NCI-H446 treated with DMSO at 0.1 percent for 48 hours (cell line): ENCODE measurements at places on chromosomes 2 and 18.

DNA sequence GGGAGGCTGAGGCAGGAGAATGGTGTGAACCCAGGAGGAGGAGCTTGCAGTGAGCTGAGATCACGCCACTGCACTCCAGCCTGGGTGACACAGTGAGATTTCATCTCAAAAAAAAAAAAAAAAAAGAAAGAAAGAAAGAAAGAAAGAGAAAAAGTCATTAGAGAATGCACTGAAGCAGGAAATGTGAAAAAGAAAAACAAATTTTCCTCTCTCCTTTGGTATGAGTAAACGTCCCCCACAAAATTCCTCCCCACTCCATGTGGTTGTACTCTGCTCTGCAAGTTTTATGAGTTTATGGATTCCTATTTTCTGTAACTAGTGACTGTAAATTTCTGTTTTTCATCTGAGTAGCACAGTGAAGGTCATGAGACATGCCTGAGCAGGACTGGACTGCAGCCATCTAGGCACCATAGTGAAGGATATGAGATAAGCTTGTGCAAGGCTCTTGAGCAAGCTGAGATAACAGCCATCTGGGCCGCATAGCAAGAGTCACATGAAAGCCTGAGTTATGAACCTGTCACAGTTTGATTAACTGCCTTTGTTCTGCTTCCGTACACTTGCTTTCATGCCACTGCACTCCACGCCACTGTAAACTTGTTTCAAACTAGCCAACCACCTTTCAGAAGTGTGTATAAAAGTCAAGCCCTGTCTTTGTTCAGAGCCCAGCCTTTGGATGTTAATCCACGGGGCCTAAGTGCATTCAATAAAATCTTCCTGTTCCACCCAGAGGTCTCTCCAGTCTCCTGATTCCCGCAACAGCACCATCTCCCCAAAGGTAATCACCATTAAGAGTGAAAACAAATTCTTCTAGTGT is 50.2 kb downstream of the SKA1 start:
- no peak for DNase-seq

GRCh38 chr2:111015283-111015995 is 105.3 kb upstream of the BCL2L11 start:
- no peak for DNase-seq

DNA sequence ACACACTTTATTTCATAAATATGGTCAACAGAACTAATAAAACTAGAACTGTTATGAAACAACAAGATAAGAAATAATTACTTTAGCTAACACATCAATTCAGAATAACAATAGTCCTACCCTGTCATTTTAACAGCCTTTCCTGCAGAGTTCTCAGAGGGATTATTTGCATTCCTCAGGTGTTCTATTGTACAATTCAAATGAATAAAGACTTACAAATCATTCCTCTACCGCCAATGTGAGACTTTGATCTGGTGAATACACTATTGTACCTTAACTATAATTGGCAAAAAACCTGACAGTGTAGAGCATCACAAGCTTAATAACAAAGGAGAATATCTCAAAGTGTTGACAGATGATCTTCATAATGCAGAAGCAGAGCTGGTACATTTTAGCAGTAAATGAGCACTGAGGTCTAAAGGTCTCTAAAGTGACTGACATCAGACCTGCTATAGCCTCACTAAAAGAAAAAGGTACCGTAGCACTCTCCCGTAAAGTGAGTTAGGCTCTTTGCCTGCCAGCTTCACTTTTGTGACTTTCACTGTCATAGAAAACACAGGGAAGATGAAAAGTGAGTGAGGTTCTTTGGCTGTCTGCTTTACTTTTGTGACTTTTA is 118.8 kb upstream of the SP3 start:
- no peak for DNase-seq

DNA sequence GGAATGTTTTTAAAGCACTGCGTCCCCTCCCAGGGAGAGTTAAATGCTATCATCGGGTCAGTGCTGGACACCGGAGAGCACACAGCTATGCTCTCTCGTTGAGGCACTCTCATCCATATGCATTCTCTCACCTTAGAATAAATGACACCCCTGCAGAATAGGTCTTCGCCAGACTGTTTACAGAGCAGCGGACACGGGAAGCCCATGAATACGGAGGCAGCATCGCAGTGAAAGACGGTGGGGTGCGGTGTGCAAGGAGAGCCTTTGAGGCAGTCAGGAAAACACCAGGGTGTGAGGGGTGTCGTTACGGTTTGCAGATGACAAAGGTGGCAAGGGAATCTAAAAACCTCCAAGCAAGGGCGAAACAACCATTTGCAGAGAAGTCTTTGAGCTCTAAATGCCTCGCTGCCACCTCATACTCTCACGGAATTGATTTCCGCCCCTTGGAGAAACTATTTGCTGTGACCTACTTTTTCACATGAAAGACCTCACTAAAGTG is 169.2 kb upstream of the FHL2 start:
- DNase-seq = no peak

GRCh38 chr2:149679286-149679685 is 91.7 kb upstream of the MMADHC start:
- no peak for DNase-seq

GRCh38 chr2:230085201-230085600 is 16.5 kb upstream of the SLC16A14 start:
- no peak for DNase-seq

DNA sequence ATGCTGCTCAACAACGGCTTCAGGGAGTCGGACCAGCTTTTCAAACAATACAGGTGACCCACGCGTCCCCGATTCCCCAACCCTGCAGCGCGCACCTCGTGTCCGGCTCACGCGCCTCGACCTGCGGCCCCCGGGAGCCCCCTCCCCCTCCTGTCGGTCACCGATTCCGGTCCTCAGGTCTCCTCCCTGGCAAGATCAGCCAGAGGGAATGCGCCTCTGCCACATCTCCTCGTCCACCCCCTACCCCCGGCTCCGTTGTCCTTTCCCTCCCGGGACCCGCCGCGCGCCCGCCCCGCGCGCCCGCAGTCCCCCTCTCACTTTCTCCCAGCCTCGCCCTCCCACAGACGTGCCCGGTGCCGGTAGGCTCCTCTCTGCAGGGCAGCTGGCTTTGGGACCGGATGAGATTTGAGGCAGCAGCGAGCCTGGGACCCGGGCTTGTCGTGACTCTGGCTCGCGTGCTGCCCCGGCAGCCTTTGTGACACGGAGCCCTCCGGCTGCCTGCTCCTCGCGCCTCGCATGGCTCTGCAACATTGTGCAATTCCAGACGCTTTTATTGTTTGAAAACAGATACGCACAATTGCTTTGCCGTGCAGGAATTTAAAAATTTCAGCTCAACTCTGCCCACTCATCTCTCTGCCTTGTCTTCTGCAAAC is 558 bp downstream of the TTC39C start:
- DNase-seq = no peak

- no peak for DNase-seq
Observed at GRCh38 chr2:231810905-231811304, 24.7 kb downstream of the COPS7B start.

GRCh38 chr2:25672494-25673299 is 680 bp downstream of the DTNB start:
- DNase-seq = no peak

DNA sequence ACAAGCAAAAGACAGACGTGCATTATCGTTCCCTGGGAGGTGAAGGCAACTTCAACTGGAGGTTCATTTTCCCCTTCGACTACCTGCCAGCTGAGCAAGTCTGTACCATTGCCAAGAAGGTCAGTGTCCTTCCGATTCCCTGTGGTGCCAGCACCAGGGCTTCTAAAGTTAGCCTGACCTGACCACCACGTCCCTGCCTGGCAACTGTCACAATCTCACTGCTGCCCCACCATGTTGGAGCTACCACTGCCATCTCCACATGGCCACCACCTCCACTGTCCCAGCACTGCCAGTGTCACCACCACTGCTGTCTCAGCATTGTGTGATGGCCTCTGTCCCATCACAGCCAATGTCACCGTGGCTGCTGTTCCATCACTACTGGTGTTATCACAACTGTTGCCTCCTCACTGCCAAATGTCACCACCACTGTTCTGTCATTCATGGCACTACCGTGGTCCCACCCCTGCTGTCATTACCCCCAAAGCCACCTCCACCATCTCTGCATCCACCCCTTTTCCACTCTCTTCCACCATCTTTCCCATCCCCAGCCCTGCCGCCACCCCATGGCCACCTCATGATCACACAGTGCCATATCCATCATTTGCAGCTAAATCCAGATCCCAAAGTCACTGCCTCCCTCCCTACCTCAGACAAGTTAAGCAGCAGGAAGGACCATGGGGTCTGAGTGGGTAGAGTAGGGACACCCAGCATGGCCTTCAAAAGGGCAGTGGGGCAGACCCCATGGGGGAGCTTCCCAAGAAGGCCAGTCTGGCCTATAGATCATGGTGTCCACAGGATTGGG is 216.5 kb downstream of the DYSF start:
- DNase-seq = no peak

GRCh38 chr2:150609831-150610582 is 122.5 kb upstream of the RND3 start:
- DNase-seq = no peak

DNA sequence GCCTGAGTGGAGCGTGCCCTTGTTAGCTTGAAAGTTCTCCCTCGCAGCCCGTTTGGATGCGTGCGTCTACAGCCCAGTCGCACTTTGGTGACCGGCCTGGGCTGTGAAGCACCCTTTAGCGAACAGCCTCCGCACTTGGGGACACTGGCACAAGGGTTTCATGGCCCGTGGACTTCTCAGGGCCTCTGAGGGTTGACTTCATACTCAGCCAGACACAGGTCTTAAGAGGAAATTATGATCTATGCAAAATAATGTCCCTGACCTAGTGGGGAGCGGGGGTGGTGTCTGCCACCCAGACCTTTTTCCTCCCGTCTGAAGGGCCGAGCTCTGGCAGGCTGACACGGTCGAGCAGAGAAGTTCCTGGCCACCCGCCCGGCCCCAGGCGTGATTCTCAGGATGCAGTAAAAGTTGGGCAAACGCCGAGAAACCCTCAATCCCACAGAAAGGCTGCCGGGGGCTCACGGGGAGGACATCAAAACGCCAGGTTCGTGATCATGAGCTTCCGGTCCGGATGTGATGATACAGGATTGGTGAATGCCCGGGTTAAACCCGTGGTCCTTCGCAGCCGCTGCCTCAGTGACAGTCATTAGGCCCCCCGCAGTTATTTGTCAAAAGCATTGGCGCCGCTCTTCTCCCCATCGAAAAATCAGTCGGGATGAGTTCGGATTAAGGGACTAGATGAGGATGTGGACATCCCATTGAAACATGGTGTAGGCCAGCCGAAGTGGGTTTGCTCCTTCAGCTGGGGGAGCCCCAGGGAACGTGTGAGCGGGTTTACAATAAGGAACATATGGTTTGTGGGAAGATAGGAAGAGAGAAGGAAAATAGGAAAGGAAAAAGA is 3.6 kb upstream of the PAX3 start:
- DNase-seq = no peak

GRCh38 chr2:46413111-46413510 is 66.3 kb upstream of the TMEM247 start:
- no peak for DNase-seq

- DNase-seq = no peak
Observed at GRCh38 chr2:97961534-97961933, 34.2 kb downstream of the TMEM131 start.

- DNase-seq = no peak
Observed at GRCh38 chr2:207764096-207764630, 5.5 kb downstream of the FZD5 start.

GRCh38 chr2:120989512-120990441 is 254.1 kb downstream of the GLI2 start:
- DNase-seq = no peak

GRCh38 chr18:31049189-31049588 is 6.6 kb upstream of the DSC3 start:
- no peak for DNase-seq

DNA sequence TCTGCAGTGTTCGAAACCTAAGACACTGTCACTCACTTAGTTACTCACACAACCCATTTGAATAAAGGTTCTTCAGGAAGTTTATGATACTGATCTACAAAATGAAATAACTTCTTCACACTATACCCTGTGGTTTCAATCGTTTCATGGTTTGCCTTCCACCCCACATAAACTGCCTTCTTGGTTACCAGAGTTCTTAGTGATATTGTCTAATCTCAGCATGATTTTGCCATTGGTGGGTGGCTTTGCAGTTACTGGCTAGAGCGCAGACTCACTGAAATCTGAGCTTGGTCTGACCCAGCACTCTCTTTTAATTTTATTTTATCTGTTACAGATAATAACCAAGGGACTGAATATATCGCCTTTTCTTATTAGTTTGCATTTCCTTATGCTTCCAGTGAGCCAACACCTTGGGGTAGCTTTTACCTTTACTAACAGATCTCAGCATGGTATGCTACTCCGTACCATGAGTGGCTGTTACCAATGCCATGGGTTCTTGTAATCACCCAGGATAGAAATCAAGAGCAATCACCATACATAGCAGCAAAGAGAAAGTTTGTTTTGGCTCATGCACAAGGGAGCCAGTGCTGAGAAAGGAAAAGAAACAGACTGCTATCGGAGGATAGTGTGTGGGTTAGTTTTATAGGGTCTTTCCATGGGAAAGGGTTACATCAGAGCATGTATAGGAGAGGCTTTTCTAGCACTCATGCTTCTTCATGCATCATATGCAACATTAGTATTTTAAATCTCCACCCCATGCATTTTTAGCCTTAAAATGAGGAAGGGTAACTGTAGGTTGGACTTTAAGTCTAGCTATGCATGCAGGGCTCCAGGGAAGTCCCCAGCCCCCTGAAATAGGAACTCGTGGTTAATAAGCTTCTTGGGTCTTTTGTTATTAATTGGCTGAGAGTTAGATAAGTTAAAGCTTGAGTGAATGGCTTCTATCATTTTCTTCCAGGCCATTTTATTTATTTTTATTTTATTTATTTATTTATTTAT is 33.3 kb downstream of the ANXA4 start:
- no peak for DNase-seq

DNA sequence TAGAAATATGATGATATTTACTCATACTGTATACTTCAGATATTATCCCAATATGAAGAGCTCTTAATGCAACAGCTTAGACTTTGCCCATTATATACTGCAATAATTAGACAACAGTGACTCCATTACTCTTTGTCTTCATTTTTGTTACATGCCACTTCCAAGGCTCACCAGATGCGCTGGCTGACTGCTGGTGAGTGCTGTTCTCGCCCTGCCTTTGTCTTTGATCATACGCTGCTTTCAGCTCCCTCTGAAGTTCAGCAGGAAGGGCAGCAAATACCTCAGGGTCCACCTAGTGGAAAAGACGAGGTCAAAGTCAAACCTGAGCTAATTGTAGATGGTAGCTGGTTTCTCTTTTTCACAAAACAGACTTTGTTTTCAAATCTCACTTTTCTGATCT is 66.3 kb downstream of the EIF5B start:
- DNase-seq = no peak
